ENCODE measurements at places on chromosomes 16 and 17. TPM values are rescaled to one million over a fixed set of nuclear protein-coding genes. Genes with fewer than 3 reads are reported as not detected.

Gene TBX21
- 0.30 TPM for total RNA-seq

Gene KRT40
- not detected for total RNA-seq

Gene PRSS21
- not detected for total RNA-seq

Gene SLC13A2
- not detected for total RNA-seq

Gene DNAH2
- 0.16 TPM for total RNA-seq

Gene PRAC2
- total RNA-seq: not detected

Gene DCTPP1
- total RNA-seq: 23.1 TPM

Gene ALDOA
- total RNA-seq: 3,068 TPM

- no peak for DNase-seq
Observed at GRCh38 chr17:80421381-80422090, 6.6 kb downstream of the ENDOV start.

- no peak for DNase-seq
Observed at GRCh38 chr16:57759541-57760356, 24.2 kb downstream of the KATNB1 start.

DNA sequence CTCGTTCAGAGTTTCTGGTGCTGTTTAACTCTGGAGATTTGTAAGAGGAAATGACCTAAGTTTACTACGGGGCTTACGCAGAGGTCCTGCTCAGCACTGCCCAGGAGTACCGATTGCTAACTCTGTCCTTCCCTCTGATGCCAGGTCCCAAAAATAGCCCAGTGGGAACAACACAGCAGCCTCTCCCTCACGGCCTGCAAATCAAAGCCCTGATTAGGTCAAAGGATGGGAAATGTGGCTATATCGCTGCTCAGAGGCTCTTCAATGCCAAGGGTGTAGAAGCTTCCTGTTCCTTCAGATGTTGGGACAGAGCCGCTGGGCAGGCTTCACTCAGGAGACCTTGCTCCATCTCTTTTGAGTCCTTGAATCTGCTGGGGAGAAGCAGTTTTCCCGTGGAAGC is 174.2 kb upstream of the KCNJ16 start:
- DNase-seq: no peak

DNA sequence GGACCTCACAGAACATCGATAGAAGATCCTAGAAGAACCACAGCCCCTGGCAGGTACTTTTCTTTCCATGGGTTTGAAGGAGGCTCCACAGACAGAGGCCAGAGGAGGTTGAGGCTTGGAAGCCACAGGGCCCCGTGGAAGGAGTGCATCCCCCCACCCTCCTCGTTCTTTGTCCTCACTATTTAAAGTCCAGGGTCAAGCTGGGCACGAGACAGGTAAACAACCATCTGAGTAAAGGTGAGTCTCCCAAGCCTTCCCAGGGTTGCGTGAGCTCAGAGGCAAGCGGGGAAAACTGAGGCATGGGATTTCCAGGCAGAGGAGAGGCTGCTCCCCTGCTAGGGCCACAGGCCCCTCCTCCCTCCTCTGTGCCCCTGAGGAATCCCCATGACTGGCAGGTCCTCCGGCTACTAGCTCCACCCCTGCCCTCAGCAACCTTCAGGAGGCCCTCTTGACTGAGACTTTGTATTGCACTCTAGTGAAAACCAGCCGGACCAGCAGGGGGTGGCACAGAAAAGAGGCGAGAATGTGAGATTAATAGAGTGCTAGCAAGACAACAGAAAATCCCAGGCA is 927 bp upstream of the SULT1A2 start:
- no peak for DNase-seq

DNA sequence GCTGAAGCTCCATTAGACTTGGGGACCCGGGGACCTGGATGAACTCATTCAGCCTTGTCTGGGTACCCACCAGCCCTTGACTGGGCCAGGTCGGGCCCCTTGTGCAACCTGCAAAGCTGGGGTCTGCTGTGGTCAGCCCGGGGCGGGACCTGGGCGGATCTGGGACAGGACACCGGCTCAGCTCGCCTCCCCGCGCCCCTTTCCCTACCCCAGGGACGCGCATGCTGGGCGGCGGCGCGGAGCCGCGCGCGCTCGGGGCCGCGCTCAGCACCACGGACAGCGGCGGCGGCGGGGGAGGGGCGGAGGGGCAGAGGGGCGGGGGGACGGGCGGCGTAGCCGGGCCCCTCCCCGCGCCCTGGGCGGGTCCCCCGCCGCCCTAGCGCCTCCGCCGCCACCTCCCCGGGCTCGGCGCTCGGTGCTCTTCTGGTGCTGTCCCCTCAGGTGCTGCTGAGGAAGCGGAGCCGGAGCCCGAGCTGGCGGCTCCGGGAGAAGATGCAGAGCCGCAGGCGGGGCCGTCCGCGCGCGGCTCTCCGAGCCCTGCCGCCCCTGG is 7.4 kb downstream of the ACD start:
- DNase-seq: no peak

- DNase-seq: peak; percentile 85
Observed at GRCh38 chr16:89216315-89217137, 977 bp upstream of the ZNF778 start.

DNA sequence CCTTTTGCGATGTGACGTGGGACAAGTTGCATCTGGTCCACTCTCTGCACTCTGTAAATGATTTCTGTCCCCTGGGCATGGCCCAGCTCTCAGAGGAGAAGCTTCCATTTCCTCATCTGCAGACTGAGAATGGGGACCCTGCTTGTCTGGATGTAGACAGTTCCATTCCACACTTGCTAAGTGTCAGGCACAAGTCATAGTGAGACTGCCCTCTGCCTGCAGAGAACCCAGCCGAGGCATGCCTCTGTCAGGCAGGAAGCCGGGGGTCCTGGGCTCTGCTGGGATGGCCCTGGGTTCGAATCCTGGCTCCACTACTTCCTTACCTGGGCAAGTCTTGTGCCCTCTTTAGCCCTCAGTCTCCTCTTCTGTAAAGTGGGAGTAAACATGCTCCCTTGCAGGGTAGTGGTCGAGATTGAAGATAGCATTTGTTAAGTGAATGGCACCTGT is 4.1 kb downstream of the MAP2K3 start:
- no peak for DNase-seq

GRCh38 chr17:82396601-82397435 is 21.3 kb upstream of the HEXD start:
- no peak for DNase-seq

- DNase-seq: no peak
Observed at GRCh38 chr16:53805752-53806151, 101.8 kb downstream of the FTO start.

DNA sequence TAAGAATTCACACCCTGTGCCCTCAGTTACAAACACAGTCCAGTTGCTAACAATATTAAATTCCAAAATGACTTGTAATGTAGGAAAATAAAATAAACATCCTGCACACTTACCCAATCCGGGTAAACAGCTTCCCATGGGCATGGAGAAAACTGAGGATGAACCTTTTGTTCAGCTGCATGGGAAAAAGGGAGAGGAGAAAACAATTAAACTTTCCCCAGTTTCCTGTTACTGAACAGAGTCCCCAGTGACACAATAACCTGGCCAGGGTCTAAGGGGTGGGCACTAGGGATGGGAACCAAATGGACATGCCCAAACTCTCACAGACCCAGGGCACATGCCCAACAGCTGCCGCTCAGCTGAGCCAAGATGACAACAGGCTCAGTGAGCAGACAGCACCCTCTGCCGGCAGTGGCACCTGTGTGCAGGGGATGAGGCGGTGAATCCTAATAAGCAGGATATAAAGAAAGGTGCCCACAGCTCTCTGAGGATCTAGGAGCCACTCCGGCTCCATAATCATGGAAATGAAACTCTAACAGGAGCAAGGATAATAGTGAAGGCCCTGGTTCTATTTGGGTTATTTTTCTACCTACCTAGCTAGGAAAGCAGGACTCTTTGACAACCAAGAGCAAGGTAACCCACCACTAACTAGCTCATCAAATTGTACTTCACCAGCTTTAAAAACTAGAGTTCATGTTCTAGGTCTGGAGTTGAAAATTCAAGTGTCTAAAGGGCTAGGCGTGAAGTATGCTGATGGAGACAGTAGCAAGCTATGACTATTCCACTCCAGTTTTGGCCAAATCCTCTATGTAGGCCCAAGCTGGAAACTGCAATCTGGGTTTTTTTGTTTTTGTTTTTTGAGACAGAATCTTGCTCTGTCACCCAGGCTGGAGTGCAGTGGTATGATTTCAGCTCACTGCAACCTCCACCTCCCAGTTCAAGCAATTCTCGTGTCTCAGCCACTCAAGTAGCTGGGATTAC is 58.8 kb downstream of the SMG6 start:
- peak; percentile 91 for DNase-seq

- DNase-seq: no peak
Observed at GRCh38 chr17:79789943-79790804, 6.7 kb downstream of the CBX8 start.

- no peak for DNase-seq
Observed at GRCh38 chr17:75308732-75309629, 19.7 kb upstream of the SLC25A19 start.

GRCh38 chr17:57114085-57114673 is 29.1 kb downstream of the AKAP1 start:
- no peak for DNase-seq

- peak; percentile 88 for DNase-seq
Observed at GRCh38 chr16:89489040-89489897, 1.1 kb downstream of the ANKRD11 start.

GRCh38 chr16:57769541-57770145 is 32.6 kb downstream of the KIFC3 start:
- DNase-seq: no peak

GRCh38 chr16:56950455-56950854 is 11.3 kb upstream of the CETP start:
- no peak for DNase-seq

- no peak for DNase-seq
Observed at GRCh38 chr17:4845118-4845517, 12.0 kb downstream of the MINK1 start.

DNA sequence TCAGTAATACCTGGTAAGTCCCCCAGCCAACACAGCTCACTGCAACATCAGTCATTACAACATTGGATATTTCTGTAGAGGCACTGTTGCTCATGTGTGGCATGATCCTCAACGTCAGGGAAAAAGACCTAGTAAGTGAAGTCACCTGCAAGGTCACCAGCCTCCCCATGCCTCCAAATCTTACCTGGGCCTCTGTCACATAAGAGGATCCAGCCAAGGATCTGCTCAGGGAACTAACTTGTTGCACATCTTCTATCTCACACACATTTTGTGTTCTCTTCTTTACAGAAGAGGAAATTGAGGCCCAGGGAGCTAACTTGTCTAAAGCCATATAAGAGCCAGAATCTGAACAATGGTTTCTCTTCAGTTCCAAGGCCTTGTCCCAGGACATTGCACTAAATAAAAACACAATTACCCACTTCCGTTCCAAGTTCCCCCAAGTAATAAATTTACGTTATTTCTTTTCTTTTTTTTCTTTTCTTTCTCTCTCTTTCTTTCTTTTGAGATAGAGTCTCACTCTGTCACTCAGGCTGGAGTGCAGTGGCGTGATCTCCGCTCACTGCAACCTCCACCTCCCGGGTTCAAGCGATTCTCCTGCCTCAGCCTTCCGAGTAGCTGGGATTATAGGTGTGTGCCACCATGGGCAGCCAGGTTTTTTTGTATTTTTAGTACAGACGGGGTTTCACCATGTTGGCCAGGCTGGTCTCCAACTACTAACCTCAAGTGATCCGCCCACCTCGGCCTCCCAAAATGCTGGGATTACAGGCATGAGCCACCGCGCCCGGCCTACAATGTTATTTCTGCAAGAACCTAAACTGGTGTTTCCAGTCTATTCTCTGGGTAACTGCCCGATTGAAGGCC is 1.3 kb downstream of the SHMT1 start:
- DNase-seq: no peak

DNA sequence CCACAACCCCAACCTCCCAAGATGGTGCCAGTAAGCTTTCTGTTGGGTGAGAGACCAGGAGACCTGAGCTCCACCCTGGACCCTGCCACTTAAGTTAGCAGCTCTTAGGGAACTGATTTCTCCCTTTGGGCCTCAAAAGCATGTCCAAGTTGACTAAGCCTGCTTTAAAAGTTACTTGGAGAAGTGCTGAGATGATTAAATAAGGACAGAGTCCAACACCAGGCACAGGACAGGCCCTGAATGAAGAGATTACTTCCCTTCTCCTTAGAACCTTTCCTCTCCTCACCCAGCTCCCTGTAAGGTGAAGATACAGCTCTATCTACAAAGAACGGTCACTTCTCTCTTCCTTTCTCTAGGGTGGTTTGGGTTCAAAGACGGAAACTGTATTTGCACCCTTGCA is 162.6 kb downstream of the XYLT1 start:
- DNase-seq: no peak

DNA sequence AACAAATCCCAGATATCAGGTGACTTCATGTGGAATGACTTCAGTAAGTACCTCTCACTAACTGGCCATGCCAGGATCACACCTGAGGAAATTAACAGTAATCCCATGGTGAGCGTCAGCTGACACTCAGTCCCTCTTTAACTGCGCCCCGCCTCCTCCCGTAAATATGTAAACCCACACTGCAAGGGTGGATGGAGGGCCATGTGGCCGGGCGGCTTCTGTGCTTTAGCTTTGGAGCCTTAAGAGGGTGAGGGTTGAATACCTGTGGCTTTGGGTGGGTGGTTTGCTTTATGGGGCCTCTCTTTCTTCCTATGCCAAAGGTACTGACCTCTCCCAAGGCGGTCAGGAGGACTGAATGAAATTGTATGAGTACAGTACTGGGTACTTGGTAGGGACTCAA is 141.7 kb downstream of the MRM1 start:
- DNase-seq: no peak
